ENCODE measurements at places on chromosomes 13 and 19.

DNA sequence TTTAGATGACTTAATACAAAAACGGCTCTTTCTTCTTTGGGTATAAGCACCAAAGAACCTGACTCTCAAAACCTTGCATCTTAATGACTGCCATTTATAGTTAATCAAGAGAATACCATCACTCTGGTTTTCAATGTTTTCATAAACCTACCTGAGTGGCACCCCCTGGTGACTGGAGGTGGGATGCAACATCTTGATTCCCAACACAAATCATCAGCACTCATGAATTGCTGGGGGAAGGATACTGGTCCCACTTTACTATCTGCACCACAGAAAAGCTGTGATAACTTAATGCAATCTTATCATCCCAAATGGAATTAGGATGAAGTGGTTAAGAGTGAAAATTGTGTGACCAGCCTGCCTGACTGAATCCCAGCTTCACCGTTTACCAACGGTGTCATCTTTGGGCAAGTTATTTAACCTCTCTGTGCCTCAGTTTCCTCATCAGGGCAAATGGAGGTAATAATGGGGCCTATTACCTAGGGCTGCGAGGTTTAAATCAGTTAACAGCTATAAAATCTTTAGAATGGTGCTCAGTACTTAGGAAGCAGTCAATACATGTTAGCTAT, 366.4 kb downstream of the KLF12 start:
- peak; percentile 37 for DNase-seq

DNA sequence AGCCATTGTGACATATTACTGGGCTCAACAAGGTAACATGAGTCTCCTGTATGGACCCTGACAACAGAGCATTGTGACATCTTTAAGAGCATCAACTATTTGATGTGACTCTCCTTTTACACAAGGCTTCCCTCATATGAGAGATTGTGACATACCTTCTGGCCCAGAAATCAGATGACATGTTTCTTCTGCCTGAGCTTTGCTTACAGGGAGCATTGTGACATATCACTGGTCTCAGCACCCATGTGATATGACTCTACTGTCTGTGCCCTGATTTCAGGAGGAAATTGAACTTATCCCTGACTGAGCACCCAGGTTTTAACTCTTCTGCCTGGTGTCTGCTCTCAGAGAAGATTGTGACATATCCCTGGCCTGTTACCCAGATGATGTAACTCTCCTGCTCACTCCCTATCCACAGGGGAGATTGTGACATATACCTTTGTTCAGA, 15.9 kb upstream of the ZNF681 start:
- DNase-seq, result no peak

DNA sequence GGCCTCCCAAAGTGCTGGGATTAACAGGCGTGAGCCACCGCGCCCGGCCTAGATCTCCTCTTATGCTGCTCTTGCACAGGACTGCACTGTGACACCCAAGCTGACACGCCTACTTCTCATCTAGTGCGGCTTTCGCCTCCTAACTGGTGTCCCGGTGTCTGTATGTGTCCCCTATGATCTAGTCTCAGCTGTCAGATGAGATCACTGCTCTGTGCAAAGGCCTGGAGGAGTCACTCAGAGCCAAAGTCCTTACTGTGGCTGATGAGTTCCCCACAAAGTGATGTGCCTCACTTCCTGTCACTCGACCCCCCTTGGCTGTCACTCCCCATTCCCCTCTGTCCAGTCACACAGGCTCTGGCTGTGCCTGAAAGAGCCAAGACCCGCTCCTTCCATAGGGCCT, 2.5 kb downstream of the ZNF556 start:
- DNase-seq, result no peak

GRCh38 chr13:23129331-23129730, 51.4 kb upstream of the SGCG start:
- no peak for DNase-seq

- no peak for DNase-seq
These were observed 129.8 kb downstream of the URI1 start for GRCh38 chr19:30071871-30072270.

DNA sequence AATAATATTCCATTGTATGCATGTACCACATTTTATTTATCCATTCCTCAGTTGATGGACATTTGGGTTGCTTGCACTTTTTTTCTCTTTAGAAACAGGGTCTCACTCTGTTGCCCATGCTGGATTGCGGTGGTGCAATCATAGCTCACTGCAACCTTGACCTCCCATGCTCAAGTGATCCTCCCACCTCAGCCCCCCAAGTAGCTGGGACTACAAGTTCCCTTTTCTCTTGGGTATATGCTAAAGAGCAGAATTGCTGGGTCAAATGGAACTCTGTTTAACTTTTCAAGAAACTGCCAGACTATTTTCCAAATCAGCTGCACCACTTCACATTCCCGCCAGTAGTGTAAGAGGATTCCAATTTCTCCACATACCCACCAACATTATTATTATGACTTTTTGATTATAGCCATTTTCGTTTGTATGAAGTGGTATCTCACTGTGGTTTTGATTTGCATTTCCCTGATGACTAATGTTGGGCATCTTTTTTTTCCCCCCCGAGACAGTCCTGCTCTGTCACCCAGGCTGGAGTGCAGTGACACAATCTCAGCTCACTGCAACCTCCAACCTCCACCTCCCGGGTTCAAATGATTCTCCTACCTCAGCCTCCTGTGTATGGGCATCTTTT, 7.6 kb upstream of the IPO5 start:
- no peak for DNase-seq

GRCh38 chr19:38142176-38143035, 81.6 kb downstream of the DPF1 start:
- peak; percentile 63 for DNase-seq

- DNase-seq, result no peak
These were observed 3.0 kb upstream of the ZNF878 start for GRCh38 chr19:12055784-12056183.

- no peak for DNase-seq
These were observed 31.9 kb downstream of the SGCG start for GRCh38 chr13:23212671-23213070.

- DNase-seq, result no peak
These were observed 2.7 kb downstream of the CALM3 start for GRCh38 chr19:46603752-46604231.

DNA sequence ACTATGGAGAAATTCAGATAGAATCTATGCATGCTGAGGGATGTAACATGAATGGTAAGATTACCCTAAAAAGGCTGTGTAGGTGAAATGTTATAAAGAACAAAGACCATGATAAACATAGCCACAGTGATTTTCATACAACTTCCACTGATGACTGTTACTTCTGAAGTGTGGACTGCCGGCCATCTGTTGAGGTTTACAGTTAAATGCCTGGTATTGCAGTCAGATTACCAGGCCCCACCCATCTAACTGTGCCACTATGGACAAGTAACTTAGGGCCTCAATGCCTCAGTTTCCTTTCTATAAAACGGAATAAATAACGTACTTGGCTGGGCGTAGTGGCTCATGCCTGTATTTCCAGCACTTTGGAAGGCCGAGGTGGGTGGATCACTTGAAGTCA, 395.6 kb downstream of the KLF12 start:
- no peak for DNase-seq

- no peak for DNase-seq
These were observed 218.5 kb upstream of the TSHZ3 start for GRCh38 chr19:31567776-31568175.

- no peak for DNase-seq
These were observed 36.0 kb upstream of the UBL3 start for GRCh38 chr13:29886446-29886845.

- DNase-seq, result no peak
These were observed 83.0 kb downstream of the FNDC3A start for GRCh38 chr13:49058761-49059160.

GRCh38 chr19:8113017-8113416, 36.4 kb downstream of the FBN3 start:
- DNase-seq, result no peak

GRCh38 chr19:53659292-53659691, 27.5 kb downstream of the DPRX start:
- no peak for DNase-seq

DNA sequence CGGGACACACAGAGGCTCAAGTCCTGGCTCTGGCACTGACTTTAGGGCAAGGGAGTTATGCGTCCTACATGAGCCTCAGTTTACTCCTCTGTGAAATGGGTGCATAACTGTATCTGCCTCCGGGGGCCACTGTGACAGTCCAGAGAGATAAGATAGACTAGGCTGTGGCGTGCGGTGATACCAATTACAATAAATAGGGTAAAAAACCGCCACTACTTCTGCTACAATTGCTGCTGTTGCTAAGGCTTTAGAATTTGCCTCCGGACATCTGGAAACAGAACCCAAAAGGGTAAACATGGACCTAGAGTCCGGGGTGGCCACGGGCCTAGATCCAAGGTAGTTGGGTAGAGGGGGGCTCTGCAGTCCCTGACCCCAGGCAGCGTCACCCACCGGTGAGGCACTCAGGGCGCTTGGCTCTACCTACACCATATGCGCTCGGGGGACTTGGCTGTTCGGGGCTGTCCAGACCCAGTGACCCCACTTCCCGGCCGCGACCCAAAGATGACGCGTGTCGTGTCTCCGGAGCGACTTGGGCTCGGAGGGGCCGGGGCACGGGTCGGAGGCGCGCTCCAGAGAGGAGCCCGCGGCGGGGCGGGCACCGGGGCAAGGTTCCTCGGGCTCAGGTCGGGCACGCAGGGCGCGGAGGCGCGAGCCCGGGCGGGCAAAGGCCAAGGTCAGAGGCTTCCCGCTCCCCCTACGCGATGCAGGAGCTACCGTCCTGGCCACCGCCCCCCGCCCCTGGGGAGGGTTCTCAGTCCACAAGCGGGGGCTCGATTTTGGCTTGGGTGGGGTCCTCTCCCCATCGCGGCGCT, 1.1 kb downstream of the INSR start:
- DNase-seq, result peak; percentile 56

GRCh38 chr13:95756072-95756471, 79.1 kb downstream of the DNAJC3 start:
- DNase-seq, result no peak

GRCh38 chr13:104140552-104140951, 1074.3 kb upstream of the SLC10A2 start:
- DNase-seq, result no peak

DNA sequence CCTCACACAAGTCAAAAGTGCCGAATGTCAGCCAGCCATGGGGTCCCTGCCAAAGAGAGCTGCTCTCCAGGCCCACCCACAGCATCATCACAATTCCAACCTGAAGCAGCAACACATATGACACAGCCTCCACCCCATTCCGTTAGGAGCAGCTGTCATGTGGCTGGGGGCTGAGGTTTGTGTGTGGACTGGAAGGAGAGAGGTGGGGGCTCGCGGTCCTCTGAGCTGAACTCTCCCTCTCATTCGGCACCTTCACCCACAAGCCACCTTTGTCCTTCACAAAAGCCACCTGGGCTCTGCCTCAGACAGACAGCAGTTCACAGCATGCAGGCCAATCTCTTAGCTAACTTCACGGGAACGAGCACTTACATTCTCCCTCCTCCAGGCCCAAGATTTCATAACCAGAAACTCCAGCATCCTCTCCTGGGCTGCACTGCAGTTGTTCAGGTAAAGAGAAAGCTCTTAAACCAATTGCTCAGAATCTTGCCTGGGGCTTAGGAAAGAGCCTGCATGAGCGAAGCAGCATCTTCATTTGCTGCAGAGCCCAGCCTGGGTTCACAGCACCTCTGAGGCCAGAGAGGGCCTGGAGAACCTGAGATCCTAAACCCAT, 7.2 kb downstream of the RAB20 start:
- no peak for DNase-seq

- no peak for DNase-seq
These were observed 125.0 kb downstream of the VWA8 start for GRCh38 chr13:41835871-41836270.

- no peak for DNase-seq
These were observed 107.8 kb downstream of the COL4A2 start for GRCh38 chr13:110414931-110415330.

DNA sequence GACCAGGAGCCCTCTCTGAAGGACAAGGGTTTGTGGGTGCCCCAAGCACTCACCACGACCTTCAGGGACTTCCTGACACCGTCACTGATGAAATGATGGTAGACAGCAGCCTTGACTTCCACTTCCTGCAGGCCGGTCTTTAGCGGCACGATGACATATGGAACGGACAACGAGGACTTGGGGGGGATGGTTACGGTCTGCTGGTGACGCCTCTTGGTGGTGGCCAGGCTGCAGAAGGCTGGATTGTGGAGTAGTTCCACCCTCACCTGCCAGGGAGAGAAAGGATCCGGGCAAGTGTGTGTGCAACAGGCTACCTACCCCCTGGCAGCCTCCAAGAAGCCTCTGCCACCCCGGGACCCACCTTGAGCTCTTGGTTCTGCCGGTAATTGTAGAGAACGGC, 23.2 kb downstream of the C3 start:
- no peak for DNase-seq

GRCh38 chr13:25429466-25429865, 57.7 kb downstream of the ATP8A2 start:
- DNase-seq, result no peak

- peak; percentile 66 for DNase-seq
These were observed 1.7 kb downstream of the MPV17L2 start for GRCh38 chr19:18194554-18195238.

GRCh38 chr19:46915386-46915785, 54.6 kb downstream of the ARHGAP35 start:
- no peak for DNase-seq

Data from OCI-LY7 (cell line).